ENCODE measurements at places on chromosomes 12 and 14.
A peak's percentile ranks its signal among the peaks of the same experiment; 100 is the strongest.

GRCh38 chr12:132872975-132873421, 14.4 kb downstream of the CHFR start:
- DNase-seq, result no peak

- no peak for DNase-seq
Measured at GRCh38 chr12:40032433-40033241, 73.2 kb downstream of the SLC2A13 start.

- DNase-seq, result peak; percentile 53
Measured at GRCh38 chr12:22993609-22994315, 368.8 kb downstream of the ETNK1 start.

DNA sequence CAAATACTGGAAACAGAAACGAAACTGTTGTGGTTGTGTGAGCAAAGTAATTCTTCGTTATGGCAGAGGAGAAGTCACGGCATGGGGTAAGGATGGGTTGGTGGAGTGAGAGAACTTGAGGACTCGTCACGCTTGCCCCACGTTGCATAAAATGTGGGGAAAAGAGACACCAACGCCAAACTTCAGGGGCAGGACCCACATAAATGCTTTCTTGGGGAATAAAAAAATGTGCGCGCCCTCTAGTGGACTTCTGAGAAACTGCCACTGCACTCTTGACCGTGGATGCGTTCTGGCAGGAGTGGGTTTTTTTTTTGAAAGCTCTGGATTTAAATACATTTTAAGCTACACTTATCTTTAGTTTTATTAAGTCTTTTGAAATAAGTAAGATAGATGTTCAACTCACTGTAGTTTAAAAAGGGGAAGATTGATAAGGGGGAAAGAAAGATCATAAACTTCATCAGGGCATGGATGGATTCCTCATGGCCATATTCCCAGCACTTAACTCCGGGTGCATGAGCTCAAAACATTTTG, 4.1 kb upstream of the IGF1 start:
- DNase-seq, result peak; percentile 46

GRCh38 chr14:104104076-104104901, 18.8 kb downstream of the ASPG start:
- DNase-seq, result no peak

All from fibroblast of skin of right quadriceps (primary cell).